Stimulated activated CD4-positive, alpha-beta T cell treated with anti-CD3 and anti-CD28 coated beads, Interleukin-1b, Interleukin-23, amount 100 ng/mL, for 48 hours (primary cell): ENCODE measurements at places on chromosomes 6 and 20.

DNA sequence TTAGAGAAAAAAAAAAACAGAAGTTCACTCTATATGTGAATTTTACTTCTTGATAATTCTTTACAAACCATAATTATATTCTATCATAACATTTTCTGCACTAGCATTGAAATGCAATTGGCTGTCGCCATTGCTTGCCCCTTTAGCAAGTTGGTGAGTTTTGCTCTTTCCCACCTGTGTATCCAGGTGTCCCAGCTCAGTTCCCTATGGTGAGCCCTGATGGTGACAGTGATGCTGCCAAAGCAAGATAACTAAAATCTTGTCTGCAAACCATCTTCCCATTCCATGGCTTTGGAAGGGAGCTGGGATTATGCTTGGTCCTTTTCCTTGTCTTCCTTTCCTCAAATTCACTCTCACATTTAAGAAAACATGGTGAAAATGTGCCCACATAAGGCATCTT lies 429.6 kb downstream of the NKAIN2 start:
- DNase-seq = no peak

DNA sequence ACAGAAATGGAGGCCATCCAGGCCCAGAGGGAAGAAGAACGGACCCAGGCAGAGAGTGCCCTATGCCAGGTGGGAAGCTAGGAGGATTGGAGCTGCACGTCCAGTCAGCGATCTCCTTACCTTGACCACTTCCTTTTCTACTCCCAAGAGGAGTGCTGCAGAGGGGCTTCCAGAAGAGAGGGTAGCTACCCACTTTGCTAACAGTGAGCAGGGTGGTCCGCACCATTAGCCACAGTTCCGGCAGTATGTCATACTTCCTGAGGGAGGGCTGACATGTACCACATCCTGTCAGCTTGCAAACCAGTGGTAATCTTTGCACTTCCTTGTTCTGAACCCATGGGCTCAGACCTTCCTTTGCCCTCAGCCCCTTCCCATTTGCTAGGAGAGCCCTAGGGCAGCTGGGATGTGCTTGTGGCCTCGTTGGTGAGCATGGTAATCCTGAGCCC lies 35.4 kb downstream of the CEP250 start:
- DNase-seq = peak; percentile 47

DNA sequence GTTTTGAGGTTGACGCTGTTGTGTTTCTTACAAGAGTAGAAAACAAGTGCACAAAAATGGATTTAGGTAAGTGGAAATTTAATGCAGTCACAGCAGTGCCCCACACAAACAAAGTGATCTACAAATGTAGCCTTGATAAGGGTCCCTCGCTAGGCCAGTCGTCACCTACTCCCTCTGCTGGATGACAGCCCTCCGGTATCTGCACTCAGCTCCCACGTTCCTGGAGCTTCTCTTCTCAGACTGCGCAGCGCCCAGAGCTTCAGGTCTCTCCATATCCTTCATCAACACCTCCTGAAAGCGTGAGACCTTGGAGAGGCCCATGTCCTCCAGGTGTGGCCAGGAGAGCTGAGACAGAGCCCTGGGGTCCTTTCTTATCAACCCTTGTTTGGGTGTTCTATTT lies 58.3 kb upstream of the MAP3K4 start:
- DNase-seq = no peak

DNA sequence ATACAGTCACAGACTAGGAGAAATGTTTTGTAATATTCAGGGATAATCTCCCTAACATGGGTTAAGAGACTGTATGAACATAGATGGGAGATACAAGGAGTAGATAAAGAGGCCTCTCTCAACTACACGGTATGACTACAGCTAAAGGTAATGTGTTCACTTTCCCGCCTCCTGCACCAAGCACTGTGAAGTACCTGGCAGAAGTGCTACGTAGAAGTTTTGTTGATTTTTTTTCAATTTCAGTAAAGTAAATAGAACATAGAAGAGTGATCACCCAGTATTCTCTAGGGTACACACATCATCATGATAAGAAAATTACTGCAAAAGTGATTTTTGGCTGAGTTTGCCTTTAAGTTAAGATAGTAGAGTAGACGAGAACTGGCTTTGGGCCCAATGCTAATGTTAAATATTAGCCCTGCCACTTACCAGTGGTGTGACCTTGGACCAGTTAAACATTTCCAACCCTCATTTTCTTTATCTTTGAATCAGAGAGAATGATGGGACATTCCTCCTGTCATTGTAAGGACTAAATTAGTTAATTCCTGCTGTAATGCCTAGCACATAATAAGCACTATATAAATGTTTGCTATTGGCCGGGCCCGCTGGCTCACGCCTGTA lies 183.6 kb downstream of the COL9A1 start:
- DNase-seq = no peak

- DNase-seq = no peak
Measured at GRCh38 chr6:52909531-52909930, at the start of gene GSTA3. Gene GSTA3, minus strand, starts transcription at chr6:52909698. Its CDS starts 3,864 bp downstream, at chr6:52905834.

- peak; percentile 71 for DNase-seq
Measured at GRCh38 chr20:62776692-62777527, 19.4 kb upstream of the MRGBP start.

- no peak for DNase-seq
Measured at GRCh38 chr6:91075244-91075976, 488.5 kb upstream of the MAP3K7 start.

DNA sequence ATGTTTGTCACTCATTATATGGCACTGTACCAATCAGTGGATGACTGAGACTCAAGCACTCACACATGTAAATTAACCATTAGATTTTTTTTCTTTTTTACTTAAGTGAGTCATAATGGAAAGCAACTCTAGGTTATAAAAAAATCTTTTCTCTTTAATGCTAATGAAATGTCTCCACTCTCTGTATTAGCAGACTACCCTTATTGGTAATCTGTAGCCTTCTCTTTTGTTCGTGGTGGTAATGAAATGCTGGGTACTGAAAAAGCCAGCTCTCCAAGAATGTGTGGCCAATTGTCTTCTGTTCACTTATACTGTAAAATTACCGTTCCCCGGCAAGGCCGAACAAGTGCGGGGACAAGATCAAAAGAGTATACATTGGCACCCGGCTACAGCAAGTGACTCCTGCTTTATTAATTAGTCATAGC lies 69.0 kb downstream of the AFG1L start:
- no peak for DNase-seq

DNA sequence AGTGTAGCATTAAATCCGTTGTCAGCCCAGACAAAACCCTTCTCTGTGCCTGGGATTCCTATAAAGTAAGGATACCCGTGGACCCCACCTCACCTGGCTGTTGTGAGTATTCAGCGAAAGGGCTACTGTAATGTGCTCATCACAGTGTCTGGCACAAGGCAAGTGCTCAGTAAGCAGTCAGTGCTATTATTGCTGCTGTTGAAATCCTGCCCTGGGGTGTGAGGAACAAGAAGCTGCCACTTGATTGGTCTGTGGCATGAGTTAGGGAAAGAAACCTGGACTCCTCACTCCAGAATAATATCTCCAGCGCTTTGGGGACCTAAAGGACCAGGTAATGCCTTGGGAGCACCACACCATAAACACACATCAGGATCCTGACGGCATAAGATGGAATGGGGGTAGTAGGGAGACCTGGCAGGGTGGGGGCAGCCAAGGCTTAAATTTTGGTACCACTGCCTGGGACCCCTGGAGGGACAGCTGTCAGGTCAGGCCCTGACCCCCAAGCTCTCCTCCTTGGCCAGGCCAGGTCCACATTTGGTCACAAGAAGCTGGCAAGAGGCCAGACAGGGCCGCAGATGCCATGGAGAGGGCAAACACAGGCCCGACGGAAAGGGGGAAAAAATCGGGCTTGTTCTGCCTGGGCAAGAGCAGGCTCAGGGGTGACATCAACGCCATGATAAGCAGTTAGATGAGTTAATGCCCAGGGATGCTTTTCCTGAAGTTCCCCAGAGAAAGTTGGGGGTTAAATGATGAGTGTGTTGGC lies 66.5 kb downstream of the MRPL14 start:
- no peak for DNase-seq

DNA sequence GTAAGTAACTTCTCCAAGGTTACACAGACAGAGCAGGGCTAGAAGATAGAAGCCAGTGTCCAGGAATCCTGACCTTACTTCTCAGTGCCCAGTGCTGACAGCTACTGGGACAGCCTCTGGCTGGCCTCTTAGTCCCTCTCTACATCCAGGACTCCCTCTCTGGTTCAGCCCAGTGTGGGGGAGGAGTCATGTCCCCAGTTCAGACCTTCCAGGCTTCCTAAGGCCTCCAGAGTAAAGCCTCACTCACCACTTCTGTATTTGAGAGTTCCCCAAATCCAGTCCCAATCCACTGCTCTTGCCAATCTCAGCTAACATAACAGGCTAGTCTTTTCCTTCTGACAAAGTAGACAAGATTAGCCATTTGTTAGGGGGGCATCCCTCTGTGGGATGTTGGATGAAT lies 36.9 kb upstream of the EPB41L1 start:
- DNase-seq = no peak

DNA sequence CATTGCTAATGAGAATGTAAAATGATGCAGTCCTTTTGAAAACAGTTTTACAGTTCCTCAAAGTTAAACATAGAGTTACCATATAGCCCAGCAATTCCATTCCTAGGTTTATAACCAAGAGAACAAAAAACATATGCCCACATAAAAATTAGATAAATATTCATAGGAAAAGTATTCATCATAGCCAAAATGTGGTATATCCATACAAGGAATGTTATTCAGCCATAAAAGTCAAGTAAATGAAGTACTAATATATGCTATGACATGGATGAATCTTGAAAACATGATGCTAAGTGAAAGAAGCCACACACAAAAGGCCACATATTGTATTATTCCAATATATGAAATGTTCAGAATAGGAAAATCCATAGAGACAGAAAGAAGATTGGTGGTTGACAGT lies 158.0 kb upstream of the CARMIL1 start:
- DNase-seq = no peak

GRCh38 chr6:127851197-127851596 lies 49.7 kb downstream of the THEMIS start:
- no peak for DNase-seq

DNA sequence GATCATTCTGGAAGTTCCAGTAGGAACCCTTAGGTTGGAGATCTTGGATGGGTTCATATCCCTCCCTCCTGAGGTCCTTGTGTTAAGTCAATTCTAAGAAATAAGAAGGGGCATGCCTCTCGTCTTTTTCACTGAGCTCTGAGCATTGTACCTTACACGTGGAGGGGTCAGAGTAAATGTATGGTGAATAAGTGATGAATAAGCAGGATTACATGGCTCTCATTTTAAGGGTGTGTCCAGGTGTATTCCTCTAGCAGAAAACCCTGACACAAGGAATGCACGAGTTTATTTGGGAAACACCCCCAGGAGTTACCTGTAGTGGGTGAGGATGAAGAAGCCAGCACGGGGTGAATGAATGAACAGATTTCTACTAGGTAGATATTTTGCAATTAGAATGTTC lies 400.2 kb downstream of the KIF16B start:
- DNase-seq = no peak

DNA sequence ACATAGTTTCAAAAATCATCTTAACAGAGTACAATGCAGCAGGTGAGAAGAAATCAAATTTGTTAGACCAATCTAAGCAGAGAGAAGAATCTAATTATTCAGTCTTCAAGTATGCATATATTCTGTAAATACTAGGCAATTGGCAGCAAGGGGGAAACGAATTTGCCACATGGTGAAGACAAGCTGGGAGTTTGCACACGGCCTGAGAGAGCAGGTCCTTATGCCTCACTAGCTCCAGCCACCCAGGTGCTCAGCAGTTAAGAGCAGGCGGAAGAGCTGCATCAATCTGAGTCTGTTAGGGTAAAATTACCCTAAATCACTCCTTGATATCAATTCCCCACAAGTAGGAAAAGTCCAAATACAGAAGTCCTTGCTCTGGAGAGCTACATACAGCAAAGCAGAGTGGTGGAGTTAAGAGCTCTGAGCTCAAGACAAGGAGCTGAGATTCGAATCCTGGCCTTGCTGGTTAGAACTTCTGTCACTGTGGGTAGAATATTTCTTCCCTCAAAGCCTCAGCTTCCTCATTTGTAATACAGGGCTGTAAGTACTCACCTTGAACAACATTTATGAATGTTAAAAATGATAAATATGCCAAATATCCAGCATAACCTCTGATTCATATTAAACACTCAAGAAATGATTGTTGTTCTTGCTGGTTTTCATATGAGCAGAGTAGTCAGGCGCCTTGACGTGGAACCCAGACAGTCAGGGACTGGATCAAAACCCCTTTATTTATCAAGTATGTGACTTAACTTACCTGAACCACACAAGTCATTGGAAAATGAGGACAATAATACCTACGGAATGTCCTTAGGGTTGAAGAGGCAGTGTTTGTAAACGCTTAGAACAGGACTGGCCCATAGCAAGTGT lies 444.2 kb downstream of the CDH26 start:
- no peak for DNase-seq

DNA sequence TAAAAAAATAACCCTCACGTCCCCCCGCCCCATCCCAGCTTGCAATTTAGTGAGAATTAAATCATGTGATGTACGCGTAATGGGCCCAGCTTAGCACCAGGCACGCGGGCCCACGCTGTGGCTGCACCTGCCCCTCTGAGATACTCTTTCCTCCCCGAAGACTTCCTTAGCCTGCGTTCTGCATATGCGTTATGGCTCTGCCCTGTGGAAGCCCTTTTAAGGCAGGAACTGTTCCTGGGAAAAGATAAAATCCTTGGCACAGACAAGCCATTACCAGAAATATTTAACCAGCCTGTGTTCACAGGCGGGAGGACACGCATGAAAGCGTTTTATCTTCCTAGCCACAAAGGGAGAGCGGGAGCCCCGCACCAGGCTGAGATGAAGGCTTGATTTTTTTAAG lies 311.0 kb downstream of the LRFN2 start:
- DNase-seq = no peak

DNA sequence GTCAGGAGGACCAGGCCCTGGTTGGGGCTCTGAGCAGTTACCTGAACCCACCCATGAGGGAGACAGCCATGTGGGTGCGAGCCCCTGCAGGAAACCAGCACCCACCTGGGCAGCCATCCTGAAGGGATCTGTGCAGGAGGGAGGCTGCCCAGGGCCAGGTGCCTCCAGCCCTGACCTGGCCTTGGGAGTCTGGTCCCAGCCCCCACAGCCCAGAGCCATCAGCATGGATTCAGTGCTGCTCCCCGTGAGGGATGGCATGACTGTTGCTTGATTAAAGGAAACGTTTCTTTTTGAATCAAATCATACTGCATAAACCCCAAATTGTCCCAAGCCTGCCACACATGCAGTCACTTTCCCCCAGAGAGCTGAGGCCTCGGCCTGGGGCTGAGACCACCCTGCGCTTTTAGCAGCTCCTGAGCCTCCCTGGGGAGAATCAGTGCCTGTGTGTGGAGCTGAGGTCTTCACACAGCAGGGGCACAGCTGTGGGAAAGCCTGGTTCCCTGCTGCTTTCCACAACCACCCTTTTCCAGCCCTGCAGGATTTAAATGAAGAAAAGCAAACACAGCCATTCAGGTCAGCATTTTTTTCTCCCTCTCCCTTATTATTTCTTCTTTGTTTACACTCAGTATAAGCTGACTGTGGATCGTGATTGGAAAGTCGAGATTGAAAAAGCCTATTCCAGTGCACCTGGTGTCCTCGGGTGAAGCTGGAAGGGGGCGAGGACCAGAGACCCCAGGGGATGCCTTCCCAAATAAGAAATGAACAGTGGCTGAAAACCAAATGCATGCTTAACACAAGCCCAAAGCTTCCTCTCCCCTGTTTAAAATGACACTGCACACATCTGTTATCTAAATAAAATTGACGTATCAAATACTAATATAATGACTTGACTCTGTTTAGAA lies 283.9 kb downstream of the SMOC2 start:
- DNase-seq = no peak

GRCh38 chr20:24851346-24852019 lies 97.6 kb upstream of the CST7 start:
- DNase-seq = no peak
